ENCODE measurements at places on chromosomes 2 and 18. TPM values are rescaled to one million over a fixed set of nuclear protein-coding genes. Genes with fewer than 3 reads are reported as not detected.

DNA sequence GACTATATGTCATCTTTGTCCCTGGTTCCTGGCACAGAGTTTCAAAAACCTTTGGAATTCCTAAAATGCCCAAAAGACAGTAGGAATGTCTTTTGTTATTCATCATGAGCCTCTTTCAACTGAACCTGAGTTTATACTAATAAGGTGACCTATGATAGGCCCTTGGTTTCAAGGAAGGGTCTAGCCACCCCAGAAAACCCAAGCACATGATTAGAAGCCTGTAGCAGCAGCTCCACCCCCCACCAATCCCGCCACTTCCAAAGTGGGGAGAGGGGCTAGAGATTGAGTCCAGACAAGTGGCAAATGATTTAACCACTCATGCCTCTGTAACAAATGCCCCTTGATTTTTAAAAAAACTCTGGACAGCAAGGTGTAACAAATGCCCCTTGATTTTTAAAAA lies 56.8 kb downstream of the ADD2 start:
- no peaks in the 10 kb centered on the region for H3K27me3 ChIP-seq
- DNase-seq = no peak
- H3K36me3 ChIP-seq = peaks cover 10% of the 10 kb centered on the region
- H3K4me3 ChIP-seq = no peak overlapping the region

DNA sequence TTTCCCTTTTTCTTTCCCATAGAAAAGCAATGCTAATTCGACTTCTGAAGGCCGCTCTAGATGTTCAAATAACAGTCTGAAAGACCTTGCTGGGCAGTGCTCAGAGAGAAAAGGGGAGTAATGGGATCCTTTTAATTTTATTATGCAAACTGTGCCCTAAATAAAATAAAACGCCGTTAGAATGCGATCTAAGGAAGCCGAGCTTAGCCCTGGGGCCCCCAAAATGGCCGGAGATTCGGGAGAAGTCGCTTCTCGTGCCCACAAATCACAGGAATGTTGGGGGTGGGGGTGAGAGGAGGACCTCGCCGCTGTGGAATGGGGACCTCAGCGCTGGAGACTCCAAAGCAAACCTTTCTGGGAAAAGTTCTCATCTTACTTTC lies 8.4 kb upstream of the POU3F3 start:
- H3K4me1 ChIP-seq = peaks cover 41% of the 10 kb centered on the region
- peak overlapping the region; percentile 37 for H3K4me3 ChIP-seq
- peaks cover 64% of the 10 kb centered on the region for H3K27me3 ChIP-seq
- DNase-seq = no peak
- no peaks in the 10 kb centered on the region for H3K36me3 ChIP-seq

DNA sequence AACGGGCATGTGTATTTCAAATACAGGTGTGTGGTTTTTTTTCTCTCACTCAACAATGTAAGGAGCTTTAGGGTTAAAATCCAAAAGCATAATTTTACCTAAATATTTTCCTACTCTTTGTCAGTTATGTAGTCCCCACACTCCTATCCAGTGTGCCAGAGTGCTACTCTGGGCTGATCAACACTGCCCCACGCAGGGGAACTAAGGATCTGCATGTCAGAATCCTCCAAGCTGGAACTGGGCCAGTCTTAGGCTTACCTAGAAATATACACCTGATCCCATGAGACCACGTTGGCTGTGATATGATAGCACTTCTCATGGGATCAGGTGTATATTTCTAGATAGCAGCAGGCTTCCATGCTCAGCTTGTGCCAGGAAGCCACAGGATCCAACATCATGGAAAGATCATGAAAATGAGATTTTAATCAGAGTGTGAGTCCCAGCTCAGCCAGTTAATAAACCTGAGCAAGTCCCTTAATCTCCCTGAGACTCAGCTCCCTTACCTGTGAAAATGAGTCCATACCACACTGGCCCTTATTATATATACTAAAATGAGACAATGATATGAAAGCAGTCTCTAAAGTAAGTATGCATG lies 29.7 kb downstream of the CCDC141 start:
- no peak overlapping the region for H3K4me3 ChIP-seq
- H3K27me3 ChIP-seq = no peaks in the 10 kb centered on the region
- H3K27ac ChIP-seq = no peak overlapping the region
- no peaks in the 10 kb centered on the region for H3K36me3 ChIP-seq
- peak; percentile 83 for DNase-seq

- no peaks in the 10 kb centered on the region for H3K36me3 ChIP-seq
- H3K4me1 ChIP-seq = peaks cover 5% of the 10 kb centered on the region
- H3K27ac ChIP-seq = peak within 1 kb of the TSS; percentile 73
- peak; percentile 62 for DNase-seq
These were observed at the start of gene GRB14 for GRCh38 chr2:164620873-164621763. Gene GRB14, minus strand, starts transcription at chr2:164621482. Its CDS starts 173 bp downstream, at chr2:164621309.

GRB14 gene
- 11.6 TPM for total RNA-seq

DNA sequence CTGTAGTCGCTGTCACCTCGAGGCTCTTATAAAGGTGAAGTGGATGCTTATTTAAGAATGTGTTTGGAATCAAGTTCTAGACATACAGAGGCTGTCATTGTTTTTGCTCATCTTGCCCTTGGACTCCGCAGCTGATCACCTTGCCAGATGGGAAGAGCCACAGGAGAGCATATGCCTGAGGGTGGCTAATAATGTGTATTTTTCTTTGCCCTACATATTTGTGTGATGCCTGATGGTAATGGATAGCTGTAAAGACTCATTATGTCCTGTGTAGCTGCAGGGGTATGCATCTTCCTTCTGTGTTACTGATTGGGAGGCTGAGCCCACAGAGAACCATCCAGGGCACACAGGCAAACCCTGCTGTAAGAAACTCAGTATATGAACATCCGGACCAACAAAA lies 61.7 kb downstream of the PRKCE start:
- no peak for DNase-seq
- H3K27ac ChIP-seq = no peak overlapping the region
- H3K4me3 ChIP-seq = no peak overlapping the region
- no peaks in the 10 kb centered on the region for H3K36me3 ChIP-seq

DNA sequence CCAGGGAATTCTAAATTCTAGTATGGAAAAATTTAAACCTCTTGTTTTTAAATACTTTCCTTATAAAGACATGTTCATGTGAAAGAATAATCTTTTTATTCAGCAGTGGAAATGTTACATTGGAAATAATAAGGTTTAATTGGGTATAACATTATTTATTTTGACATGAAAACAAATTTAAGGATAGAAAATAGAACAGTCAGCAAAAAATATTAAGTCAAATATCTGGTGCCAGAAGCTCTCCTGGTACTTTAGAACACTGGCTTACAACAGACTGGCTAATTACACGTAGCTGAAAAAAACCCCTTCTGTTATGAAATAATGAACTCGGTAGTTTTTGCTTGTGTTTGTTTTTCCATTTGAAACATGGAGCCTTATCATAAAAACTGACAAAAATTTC lies 447.9 kb downstream of the DSEL start:
- no peak for DNase-seq
- H3K27ac ChIP-seq = no peak overlapping the region
- no peaks in the 10 kb centered on the region for H3K36me3 ChIP-seq

COL4A3 gene
- total RNA-seq = 0.34 TPM

DNA sequence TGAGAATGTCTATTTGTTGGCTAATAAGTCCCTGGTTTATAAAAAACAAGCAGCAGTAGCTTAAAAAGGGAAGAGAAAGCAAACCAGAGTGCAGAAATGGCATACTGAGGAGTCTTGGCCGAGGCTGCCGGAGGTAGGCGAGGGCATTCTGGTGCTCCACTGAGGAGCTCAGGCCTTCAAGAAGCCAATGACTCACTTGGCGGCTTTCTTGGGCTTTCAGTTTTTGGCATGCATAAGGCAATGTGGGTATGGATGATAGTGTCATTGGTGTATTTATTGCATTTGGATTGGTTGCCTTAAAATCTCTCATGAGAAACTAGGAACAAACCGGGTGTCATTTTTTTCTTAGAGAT lies 119.6 kb upstream of the ARL5A start:
- H3K36me3 ChIP-seq = no peaks in the 10 kb centered on the region
- H3K27me3 ChIP-seq = no peaks in the 10 kb centered on the region
- no peak overlapping the region for H3K27ac ChIP-seq
- no peak for DNase-seq
- no peak overlapping the region for H3K4me3 ChIP-seq

DNA sequence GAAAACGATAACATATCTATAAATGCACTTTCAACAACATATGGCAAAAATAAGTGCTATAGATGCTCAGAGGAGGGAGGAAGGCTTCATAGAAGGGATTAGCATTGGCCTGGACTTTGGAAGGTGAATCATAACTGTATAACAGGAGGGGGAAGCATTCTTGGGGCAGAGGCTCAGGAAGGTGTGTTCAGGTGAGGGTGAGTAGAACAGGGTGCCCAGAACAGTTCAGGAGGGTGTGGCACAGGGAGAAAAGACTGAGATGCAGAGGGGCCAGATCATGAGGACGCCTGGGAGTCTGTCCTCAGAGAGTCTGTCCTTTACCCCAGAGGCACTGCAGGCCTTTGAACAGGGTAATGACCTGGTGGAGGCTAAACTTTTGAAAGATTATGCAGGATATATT lies 29.3 kb upstream of the MEP1B start:
- H3K4me1 ChIP-seq = no peaks in the 10 kb centered on the region
- H3K27me3 ChIP-seq = no peaks in the 10 kb centered on the region
- H3K36me3 ChIP-seq = no peaks in the 10 kb centered on the region
- DNase-seq = no peak

- no peak overlapping the region for H3K4me3 ChIP-seq
- no peaks in the 10 kb centered on the region for H3K27me3 ChIP-seq
- no peak overlapping the region for H3K27ac ChIP-seq
- DNase-seq = no peak
- no peaks in the 10 kb centered on the region for H3K4me1 ChIP-seq
These were observed 408.2 kb upstream of the HS6ST1 start for GRCh38 chr2:128726911-128727310.

GRCh38 chr2:28997237-28997846 lies 16.2 kb downstream of the TOGARAM2 start:
- H3K36me3 ChIP-seq = no peaks in the 10 kb centered on the region
- H3K4me3 ChIP-seq = no peak overlapping the region
- no peaks in the 10 kb centered on the region for H3K4me1 ChIP-seq
- H3K27me3 ChIP-seq = no peaks in the 10 kb centered on the region
- no peak overlapping the region for H3K27ac ChIP-seq

DNA sequence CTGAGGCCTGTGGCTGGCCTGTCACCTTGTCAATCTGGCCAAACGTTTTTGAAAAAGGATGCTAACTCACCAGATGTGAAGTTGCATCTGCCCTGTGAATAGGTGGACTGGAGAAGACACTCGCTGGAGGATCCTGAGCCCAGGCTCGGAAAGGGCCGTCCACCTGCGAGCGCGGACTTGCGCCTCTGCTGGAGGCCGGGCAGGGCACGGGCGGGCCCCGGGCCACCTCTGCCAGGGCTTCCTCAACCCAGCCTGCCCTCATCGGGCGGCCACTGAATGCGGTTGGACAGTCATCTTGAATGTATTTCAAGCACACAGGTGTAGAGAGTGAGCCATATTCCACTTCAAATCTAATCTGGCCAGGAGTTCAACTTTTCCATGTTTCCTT lies 83.9 kb downstream of the FAM210A start:
- no peak overlapping the region for H3K27ac ChIP-seq
- DNase-seq = no peak
- H3K4me1 ChIP-seq = no peaks in the 10 kb centered on the region
- no peak overlapping the region for H3K4me3 ChIP-seq

DNA sequence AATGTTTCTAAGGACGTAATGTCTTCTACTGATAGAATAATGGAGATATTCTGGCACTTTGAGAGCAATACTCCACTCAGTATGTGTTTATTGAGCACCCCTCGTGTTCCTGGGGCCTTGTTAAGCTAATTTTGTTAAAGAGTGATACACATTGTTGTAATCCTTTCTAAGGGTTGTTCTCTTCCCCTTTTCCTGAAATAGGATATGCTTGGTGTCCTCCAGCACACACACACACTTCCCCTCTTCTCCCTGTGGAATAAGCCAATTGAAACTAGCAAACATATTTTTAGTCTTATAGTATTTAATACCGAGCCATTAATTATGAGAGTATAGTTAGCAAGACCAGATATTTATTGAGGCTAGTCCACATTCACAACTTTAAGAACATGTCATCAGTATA lies 114.1 kb downstream of the CRIM1 start:
- no peak for DNase-seq
- H3K4me3 ChIP-seq = no peak overlapping the region
- H3K36me3 ChIP-seq = peaks cover 24% of the 10 kb centered on the region
- H3K27me3 ChIP-seq = no peaks in the 10 kb centered on the region
- no peak overlapping the region for H3K27ac ChIP-seq
- no peaks in the 10 kb centered on the region for H3K4me1 ChIP-seq

GRCh38 chr2:161004379-161004778 lies 155.8 kb upstream of the TANK start:
- H3K4me3 ChIP-seq = no peak overlapping the region
- H3K36me3 ChIP-seq = no peaks in the 10 kb centered on the region
- no peaks in the 10 kb centered on the region for H3K4me1 ChIP-seq
- no peak for DNase-seq
- no peaks in the 10 kb centered on the region for H3K27me3 ChIP-seq

DNA sequence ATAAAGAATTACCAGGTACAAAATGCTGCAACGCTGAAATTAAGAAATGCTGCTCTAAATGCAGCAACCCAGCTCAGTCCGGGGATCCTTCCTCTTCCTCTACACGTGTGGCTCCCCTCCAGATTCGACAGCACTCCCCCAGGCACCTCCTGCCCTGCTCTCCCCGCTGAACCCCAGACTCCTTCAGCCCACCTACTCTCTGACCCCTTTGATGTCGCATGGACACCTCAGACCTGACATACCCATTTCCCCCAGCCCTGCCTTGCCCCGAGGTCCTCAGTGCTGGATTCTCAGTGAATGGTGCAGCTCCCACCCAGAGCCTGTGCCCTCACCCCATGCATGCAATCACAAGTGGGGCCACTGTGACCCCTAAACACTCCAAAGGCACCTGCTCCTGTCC lies 4.6 kb upstream of the ADRA2B start:
- no peak overlapping the region for H3K27ac ChIP-seq
- no peaks in the 10 kb centered on the region for H3K36me3 ChIP-seq
- H3K4me1 ChIP-seq = peaks cover 14% of the 10 kb centered on the region

GRCh38 chr2:241505086-241505780 lies 3.2 kb downstream of the STK25 start:
- no peak overlapping the region for H3K27ac ChIP-seq
- no peak for DNase-seq
- H3K4me1 ChIP-seq = peaks cover 11% of the 10 kb centered on the region
- H3K27me3 ChIP-seq = peaks cover 9% of the 10 kb centered on the region
- peaks cover 3% of the 10 kb centered on the region for H3K36me3 ChIP-seq

DNA sequence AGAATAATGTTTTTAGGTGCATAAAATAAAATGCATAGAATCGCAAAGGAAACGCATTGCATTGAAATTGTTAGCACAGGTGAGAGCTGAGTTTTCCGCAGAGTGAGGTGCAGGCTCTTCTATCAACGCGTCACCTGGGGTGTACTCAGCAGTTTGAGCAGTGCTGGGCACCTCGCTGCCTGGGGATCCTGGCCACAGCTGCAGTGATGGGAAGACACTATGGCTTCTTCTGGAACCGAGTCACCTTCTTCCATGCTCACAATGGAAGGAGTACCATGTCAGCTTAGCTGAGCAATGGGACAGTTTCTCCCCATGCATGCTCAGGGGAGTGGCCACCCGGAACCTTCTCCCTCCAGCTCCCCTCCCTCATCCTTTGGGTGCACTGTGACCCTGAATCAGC lies 95.4 kb upstream of the OTOS start:
- H3K36me3 ChIP-seq = no peaks in the 10 kb centered on the region
- H3K27me3 ChIP-seq = no peaks in the 10 kb centered on the region
- no peak overlapping the region for H3K4me3 ChIP-seq
- no peak overlapping the region for H3K27ac ChIP-seq

HOXD9 gene
- not detected for total RNA-seq

LAMA3 gene
- total RNA-seq = 5.0 TPM

All from H1 (cell line).